ENCODE measurements at places on chromosomes 16 and 17.

DNA sequence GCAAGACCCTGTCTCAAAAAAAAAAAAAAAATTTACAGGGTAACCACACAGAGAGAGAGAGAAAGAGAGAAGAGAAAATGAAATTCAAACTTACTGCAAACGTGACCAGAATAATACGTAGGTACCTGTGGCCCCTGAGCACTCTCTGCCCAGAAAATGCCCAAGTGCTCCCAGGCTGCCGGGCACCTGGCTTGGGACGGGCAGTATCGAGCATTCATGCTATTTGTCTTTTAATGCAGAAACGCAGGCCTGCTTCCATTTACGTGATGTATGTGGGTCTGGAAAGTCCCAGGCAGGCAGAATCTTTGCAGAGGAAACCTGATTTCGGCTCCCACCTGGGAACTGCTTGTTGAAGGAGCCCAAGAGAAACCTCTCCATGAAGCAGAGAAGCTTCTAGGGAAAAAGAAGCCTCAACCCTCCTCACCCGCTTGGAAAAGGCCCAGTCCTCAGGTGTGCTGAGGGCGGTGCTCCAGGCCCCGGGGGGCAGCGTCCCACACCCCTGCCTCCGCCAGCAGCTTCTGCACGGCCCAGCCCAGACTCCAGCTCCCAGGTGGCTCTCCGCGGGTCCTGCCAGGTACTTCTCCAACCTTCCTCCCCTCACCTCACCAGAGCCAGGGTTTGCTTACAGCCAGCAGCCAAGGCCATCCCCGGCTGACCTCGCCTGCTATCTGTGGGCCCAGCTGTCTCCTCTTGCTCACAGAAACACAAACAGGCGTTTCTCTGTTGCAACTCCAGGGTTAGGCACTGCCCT, 14.0 kb downstream of the RPH3AL start:
- DNase-seq, result no peak

- no peak for DNase-seq
Observed at GRCh38 chr16:72621651-72622050, 426.3 kb downstream of the ZFHX3 start.

DNA sequence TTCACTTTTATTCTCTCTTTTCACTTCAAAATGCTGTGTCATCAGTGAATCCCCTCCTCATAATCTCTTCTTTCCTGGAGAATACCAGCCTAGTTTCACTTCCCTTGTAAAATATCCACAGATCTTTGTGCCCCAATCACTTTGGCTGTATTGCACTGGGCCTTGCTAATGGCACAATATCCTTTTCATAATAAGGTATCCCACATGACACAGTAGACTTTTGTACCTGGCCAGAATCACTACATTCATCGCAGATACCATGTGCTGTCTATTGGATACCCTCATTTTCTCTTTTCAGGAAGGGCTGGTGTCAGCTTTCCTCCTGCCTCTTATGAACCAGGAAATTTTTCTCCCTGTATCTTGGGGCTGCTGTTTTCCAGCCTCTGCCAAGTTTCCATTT, 25.7 kb upstream of the TOX3 start:
- DNase-seq, result no peak

DNA sequence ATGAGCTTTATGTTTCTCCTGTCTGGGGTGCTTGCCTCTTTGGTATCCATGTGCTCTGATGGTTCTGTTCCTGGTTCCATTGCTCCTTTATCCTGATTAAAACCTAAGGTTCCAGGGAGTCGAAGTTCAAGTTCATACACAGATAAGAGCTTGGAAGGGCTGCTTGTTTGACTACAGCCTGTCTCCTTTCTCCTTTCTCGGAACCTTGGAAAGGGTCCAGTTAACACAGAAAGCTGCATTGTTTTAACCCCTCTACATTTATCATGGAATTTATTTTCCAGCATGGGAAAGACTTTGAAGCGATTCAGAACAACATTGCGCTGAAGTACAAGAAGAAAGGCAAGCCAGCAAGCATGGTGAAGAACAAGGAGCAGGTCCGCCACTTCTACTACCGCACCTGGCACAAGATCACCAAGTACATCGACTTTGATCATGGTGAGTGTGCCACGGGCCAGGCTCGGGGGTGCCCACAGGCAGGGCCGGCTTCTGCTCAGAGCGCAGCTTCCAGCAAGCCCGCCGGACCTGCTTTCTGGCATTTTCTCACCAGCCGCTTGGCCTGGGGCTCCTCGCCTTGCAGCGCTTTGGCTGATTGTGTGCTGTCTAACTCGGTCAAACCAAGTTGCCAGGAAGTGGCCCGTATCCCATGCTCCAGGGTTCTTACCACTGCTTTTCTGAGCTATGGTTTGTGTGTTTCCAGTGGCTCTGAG, 19.9 kb downstream of the CRAMP1 start:
- no peak for DNase-seq

- no peak for DNase-seq
Observed at GRCh38 chr17:78826421-78826820, 14.2 kb downstream of the USP36 start.

Data from CD4-positive, alpha-beta T cell treated with Interleukin-12 subunit alpha and Interleukin-12 subunit beta, for 1 hour (primary cell).